NCI-H345 (cell line): ENCODE measurements at places on chromosomes 7 and 10.

GRCh38 chr7:44740055-44740454 lies 8.6 kb upstream of the ZMIZ2 start:
- DNase-seq = no peak

- no peak for DNase-seq
Observed at GRCh38 chr10:43598446-43598845, 7.8 kb upstream of the ZNF485 start.

DNA sequence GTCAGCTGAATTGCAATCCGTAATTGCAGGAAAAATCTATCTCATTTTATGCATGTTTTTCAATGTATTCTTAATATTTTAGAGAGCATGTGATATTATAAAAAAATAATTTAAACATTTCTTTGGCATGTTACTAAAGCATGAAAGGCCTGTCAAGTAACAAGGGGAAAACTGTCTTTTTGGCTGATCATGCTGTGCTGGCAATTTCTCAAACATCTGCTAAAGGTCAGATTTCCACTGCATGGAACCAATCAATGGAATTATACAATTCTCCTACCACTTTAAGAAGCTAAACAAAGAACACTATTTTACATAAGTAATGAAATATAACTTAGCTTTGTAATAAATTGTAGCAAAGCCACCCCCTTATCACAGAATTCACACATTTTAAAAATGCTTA lies 49.4 kb downstream of the JMJD1C start:
- no peak for DNase-seq

DNA sequence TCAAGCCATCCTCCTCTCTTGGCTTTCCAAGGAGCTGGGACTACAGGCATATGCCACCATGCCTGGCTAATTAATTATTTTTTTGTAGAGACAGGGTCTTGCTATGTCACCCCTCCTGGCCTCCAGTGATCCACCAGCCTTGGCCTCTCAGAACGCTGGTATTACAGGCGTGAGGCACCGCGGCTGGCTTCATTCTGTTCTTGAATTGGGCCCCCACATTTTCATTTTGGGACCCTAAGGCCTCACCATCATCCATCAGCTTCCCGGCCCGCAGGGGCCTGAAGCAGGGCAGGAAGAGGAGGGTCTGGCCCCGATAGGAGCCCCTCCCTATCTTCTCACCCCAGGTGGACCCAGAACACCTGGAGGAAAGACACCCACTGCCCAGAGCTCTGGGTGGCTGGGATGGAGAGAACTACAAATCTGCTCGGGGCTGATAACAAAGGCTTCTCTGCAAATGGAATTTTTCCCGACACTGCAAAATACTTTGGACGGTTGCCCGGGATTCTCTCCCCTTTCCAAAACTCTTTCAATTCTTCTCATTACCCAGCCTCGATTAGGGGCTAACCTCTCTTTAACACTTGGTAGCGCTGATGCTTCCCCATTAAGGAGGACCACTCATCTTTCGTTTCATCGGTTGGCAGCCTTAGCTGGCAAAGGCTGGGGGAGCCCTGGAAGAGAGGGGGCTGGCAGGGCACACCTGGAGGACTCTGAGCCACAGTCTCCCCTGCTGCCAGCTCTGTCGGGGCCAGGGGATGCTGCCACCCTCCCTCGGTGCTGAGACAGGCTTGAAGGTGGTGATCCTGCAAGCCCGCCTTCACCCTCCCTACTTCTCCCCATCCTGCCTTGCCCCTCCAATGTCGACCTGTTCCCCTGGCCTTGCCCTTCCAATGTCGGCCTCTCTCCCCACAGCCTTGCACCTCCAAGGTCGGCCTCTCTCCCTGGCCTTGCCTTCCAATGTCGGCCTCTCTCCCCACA lies 81.0 kb upstream of the GNA12 start:
- peak; percentile 8 for DNase-seq

DNA sequence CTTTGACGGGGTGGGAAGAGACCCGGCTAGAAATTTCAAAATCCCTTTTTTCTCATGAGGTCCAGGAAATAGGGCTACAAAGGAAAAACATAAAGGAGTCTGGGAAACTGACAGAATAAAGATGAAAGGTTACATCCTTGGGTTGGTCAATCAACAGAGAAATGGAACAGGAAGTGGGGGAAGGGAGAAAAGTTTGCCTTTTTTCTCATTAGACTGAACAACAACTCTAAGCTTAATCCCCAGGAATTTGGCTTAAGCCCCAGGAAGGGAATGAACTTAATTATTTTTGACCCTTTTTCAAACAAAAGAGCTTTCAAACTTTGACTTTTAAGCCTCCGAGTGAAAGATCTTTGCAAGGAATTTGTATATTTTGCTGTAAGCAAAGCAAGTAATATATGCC lies 32.7 kb downstream of the LGI1 start:
- DNase-seq = no peak

DNA sequence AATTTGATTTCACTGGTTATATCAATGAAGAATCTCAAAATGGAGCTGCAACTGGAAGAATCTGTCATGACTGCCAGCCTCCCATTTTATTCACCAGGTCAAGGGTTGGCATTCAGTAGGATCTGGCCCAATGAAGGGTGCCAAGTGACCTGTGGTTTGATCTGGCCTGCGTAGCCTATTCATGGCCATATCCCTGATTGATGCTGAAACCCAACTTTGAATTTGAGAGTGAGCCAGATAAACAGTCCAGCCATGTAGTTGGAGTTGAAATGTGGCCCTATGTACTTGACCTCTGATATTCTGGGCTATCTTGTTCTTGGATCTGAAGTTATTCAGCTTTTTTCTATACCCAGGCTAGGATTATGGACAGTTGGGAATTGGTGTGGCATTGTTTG lies 1.5 kb downstream of the MKLN1 start:
- DNase-seq = no peak

GRCh38 chr7:155217634-155218033 lies 80.0 kb upstream of the INSIG1 start:
- no peak for DNase-seq

GRCh38 chr7:55488216-55488615 lies 84.1 kb downstream of the VOPP1 start:
- no peak for DNase-seq

- no peak for DNase-seq
Observed at GRCh38 chr7:47478017-47478344, 103.9 kb downstream of the TNS3 start.

GRCh38 chr10:126736727-126737126 lies 66.2 kb upstream of the C10orf90 start:
- no peak for DNase-seq

DNA sequence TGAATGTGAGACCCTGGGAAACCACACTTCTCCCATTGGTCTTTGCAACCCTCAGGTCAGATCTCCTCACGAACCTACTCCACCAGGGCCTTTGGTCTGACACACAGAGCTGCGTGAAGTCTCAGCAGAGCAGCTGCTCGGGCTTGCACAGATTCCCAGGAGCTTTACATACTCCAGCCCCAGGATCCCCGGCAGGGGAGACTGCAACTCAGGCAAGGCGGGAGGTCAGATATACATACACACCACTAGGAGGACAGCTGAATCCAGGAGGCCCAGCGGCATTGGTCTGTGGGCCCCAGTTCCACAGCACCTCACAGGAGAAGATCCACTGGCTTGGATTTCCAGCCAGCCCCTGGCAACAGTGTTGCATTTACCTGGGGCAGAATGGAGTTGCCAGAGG lies 239.2 kb downstream of the GPAM start:
- no peak for DNase-seq

DNA sequence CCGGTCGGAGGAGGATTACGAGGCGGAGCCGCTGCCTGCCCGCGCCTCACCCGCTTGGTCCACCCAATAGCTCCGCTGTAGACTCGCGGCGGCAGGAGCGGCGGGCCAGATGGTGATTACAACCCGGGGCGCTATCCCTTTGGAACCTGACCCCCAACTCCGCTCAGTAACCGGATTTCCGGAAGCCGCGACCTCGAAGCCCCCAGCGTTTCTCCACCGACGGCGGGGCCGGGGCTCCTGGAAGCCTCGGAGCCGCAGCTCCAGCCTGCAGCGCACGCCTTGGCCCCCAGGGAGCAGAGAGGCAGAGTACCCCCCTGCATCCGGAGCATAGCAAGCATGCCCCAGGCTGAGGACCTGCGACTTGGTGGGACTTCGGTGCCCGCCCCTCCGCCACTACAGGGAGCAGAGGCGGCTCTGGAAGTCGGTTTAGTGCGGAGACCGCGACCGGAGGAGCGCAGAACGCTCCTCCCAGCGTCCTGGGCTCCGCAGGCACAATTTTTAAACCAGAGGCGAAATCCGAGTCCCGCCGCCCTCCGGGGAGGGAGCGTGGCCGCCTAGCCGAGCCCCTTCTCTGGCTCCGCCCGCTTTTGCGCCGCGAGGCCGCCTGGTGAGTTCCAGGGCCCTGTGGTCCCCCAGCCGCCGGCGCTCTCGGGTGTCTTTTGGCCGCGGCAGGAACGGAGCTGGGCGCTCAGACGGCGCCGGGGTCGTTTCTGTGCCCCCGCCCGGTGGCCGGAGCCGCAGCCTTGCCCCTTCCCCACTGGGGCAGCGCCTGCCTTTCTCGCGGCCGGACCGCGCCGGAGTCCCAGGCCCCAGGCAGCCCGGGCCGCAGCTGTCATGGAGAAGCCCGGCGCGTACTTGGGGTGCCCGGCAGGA lies 28.2 kb upstream of the BMS1 start:
- DNase-seq = peak; percentile 16

GRCh38 chr10:16626697-16627096 lies 105.0 kb upstream of the C1QL3 start:
- no peak for DNase-seq

DNA sequence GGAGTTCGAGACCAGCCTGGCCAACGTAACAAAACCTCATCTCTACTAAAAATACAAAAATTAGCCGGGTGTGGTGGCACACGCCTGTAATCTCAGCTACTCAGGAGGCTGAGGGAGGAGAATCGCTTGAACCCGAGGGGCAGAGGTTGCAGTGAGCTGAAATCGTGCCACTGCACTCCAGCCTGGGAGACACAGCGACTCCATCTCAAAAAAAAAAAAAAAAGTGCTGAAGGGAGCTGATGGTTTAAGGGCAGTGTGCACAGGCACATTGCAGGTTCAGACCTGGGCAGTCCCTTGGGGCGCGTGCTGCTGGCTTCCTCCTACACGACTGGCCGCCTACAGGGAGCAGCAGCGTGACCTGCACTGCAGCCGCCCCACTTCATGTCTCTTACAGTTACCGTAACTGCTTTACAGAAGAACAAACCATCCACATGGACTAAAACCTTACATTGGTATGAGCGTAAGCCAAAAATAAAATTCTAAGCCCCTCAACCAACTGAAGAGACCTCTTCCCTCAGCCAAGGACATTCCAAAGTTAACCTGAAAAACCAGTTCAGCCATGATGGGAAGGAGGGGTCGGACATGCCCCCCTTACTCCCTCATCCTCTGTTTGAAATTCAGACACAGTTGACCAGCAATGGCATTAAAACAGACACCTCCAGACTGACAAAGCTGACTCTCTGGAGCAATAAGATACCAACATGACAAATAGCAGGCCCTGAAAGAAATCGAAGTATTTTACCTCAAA lies 262.2 kb downstream of the ZMYND11 start:
- DNase-seq = no peak

- no peak for DNase-seq
Observed at GRCh38 chr10:91317541-91317940, 92.6 kb upstream of the HECTD2 start.

DNA sequence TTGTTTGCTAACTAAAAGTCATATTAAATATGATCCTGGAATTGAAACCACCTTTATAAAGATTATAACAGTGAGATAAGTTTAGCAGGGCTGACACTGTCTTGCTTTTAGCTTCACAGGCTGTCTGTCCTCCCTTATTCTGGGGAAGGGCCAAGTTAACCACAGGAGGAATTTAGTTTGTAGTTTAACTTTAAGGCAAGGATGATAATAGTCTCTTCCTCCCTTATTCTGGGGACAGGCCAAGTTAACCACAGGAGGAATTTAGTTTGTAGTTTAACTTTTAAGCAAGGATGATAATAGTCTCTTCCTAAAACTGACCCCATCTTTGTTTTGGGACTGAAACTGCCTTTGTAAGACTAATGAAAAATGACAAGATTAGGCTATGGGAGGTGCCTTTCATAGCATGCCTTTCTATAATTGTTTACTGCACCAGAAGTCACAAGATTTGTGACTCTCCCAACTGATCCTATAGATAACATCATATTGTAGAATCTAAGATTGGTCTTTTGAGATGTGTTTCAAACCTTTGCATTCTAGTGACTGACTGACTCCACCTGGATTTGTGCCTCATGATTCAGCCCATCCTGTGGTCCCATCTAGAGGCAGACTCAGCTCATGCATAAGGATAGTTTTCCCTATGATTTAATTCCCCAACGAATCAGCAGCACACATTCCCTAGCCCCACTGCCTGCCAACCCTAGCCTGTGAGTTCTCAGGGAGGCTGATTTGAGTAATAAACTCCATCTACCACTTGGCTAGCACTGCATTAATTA lies 212.0 kb downstream of the MAGI2 start:
- DNase-seq = no peak

GRCh38 chr7:107644309-107644974 lies 16.2 kb upstream of the SLC26A4 start:
- DNase-seq = no peak

GRCh38 chr10:87605628-87606251 lies 53.9 kb upstream of the PAPSS2 start:
- peak; percentile 30 for DNase-seq

DNA sequence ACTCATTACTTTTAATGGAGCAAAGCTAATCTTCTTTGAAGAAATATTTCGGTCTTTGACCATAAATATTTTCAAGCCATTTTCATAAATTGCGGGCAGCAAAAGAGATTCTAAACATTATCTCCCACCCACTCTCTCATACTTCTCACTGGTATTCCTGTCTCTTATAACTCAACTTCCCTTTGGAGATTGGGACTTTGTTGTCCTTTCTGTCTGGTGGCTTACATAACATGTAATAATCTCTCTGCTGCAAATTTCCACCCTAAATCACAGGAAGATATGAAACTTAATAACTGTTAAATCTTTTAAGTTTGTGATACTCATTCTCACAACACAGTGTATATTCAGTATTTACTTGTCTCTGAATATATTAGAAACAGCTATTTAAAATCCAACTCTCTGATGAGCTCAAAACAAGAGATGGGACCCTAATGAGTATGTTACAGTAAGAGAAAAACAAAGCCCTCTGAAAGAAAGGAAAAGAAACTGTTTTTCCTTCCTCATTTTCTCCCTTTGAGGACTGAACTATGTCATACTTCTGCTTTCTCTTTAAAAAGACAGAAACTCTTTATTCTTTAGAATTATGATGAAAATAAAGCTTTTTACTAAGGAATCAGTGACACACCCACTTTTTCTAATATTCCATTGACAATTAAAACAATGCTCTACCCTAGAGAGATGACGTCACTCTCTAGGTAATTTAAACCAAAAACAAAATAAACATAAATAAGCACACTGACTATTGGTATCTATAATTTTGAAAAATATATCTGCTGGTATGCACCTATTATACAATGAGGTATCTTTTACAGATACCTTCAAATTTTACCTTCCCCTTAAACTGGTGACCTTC lies 14.7 kb downstream of the CALCR start:
- DNase-seq = no peak
